PC-3 (cell line): ENCODE measurements at places on chromosomes 1 and 21. TPM values are rescaled to one million over a fixed set of nuclear protein-coding genes. Genes with fewer than 3 reads are reported as not detected.

DNA sequence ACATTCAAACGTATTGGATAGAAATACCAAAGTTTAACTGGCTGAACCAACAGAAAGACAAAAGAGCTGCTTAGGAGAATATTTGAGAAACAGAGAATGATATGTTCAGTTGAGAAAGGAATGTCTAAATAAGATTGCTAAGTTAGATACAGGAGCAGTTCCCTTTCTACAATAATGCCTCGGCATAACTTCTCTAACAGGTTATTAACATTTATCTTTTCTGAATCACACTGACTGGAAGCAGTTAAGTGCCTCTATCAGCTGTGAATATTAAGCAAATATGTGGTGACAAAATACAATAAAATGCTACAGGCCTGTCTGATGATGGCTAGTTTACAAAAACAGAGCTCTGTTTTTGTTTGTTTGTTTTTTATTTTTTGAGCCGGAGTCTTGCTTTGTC is 121.9 kb downstream of the KCNK1 start:
- peak; percentile 25 for DNase-seq

The IFFO2 gene
- 30.7 and 55.2 TPM in 2 replicates for total RNA-seq

GRCh38 chr1:2509589-2509988 is 16.8 kb downstream of the PANK4 start:
- no peak for DNase-seq

The KIF17 gene
- 0.33 and 2.8 TPM in 2 replicates for total RNA-seq

The HES4 gene
- total RNA-seq, result 233 and 379 TPM in 2 replicates
